ENCODE measurements at places on chromosomes 7 and 10.
A peak's percentile ranks its signal among the peaks of the same experiment; 100 is the strongest.

- no peak for DNase-seq
Observed at GRCh38 chr7:123346766-123347165, 147.0 kb upstream of the SLC13A1 start.

GRCh38 chr7:155223503-155223902, 74.2 kb upstream of the INSIG1 start:
- DNase-seq = no peak

DNA sequence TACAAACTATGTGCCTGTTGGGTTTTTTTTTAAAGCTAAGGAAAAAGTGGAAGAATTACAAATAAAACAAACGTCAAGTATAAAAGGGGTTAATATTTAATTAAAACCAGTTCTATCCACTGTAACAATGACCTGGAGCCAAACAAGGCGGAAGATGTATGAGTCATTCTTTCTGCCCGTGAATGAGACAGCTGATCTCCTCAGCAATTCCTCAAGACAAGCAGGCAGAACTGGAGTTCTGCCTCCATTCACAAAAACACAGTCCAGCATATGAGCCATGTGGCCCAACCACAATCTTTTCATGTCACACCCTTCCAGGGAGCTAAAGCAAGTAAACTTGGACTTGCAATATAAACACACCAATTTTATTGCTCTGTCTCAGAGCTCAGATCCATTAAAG, 8.4 kb downstream of the ETV1 start:
- peak; percentile 98 for DNase-seq

DNA sequence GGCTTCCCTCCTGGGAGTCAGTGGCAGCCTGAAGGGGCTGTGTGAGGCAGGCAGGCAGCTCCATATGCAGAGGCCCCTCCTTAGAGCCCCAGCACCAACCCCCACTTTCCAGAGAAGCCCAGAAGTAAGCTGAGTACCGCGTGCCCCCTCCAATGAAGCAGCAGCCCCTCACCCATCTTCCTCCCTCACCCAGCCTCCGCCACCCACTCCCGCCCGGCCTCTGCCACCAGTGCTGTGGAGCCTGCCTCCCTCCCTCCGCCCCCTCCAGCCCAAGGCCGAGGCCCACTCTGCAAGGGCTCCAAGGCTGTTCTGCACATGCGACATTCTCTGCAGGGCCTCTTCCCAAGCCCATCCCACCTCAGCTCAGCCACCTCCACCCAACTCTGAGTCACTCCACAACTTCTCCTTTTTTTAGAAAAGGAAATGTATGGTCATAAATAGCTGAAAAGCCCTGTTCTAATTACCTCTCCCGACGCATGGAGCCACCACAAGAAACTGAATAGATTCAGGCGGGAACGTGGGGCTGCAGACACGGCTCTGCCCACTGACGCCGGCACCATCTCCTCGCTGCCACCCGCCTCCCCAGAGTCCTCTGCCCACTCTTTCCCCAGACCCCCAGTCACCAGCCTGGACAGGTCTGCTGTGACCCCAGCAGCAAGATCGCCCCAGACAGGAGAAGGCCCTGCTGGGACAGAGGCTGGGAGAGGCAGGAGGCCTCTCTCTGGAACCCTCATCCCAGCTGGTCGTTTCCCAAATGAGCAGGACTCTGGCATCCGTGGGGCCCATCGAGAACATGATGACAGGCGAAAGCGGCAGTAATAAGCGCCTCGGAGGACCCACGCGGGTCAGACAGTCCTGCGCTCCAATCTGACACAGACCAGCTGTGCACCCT, 213.9 kb downstream of the MAD1L1 start:
- DNase-seq = peak; percentile 86

GRCh38 chr7:41808541-41808940, 105.7 kb upstream of the INHBA start:
- no peak for DNase-seq

DNA sequence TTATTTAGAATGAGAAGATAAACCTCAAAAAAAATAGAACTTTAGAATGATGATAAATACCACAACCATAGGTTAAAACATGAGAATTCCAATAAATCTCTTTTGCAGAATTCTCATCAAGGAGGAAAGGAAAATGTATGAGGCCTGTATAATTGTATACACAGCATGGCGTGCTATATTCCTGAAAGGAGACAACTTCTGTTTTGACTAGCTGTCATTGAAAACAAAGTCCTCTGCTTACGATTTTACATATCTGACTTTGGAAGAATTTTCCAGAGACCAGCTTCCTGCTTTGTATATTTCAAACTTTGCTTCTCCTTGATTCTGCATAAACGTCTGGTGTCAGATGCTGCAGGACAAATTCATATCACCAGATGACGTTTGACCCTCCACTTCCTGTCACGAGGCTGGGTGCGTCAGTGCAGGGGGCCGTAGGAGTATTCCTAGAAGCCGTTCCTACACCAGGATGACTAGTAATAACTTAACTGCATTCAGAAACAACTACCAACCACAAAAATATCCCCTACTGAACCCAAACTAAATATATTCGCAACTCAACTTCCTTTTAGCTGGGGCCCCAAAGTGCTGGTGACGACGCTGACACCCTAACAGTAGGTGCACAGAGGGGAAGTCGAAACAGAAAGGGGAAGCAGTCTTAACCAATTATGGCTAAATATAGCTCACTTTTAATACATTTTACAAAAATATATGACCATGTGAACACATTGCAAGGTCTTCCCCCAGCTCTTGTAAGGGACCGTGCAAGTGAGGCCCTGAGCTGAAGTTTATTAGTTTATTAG, 178.6 kb upstream of the INHBA start:
- no peak for DNase-seq

- DNase-seq = no peak
Observed at GRCh38 chr7:56250135-56250534, 133.9 kb upstream of the NUPR2 start.

- DNase-seq = no peak
Observed at GRCh38 chr10:97180363-97180755, 5.4 kb downstream of the SLIT1 start.

DNA sequence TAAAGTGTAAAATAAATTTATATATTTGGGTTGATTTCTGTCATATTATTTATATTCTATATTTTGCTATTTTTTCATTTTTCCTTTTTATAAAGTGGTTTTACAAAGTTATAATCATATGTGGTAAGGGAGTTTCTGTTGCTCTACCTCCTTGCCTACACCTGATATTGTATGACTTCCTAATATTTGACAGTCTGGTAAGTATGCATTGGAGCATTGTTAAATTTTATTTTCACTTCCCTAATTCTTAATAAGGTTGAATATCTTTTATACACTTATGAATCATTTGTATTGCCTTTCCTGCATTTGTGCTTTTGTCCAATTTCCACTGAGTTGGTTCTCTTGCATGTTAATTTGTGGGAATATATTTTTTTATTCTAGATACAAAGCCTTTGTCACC, 492.4 kb downstream of the GRID1 start:
- no peak for DNase-seq

- peak; percentile 34 for DNase-seq
Observed at GRCh38 chr7:80294346-80294745, 159.7 kb downstream of the GNAI1 start.

DNA sequence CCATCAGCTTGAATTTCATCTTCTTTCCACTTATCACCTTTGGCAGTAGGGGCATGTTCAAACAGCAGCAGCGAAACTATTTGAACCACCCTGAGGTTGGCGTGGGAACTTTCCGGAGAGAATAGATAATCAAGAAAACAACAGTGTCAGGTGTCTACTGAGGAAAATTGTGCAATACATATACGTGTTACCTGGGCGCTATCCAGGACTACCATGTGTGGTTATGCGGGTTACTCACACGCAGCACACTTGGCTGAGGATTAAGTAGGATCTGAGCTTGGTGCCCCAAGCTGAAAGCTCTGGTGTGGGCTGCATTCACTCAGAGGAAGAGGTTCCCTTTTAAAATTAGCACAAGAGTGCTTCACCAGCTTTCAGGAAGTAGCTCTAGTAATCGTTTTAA, 8.8 kb upstream of the ABI1 start:
- no peak for DNase-seq

GRCh38 chr7:22821702-22822485, 755 bp downstream of the TOMM7 start:
- peak; percentile 8 for DNase-seq

Data from astrocyte of the spinal cord (primary cell).